ENCODE measurements at places on chromosomes 3 and 15. TPM values are rescaled to one million over a fixed set of nuclear protein-coding genes. Genes with fewer than 3 reads are reported as not detected.

GRCh38 chr15:77985031-77985930 lies 92.2 kb downstream of the TBC1D2B start:
- no peak overlapping the region for H3K4me3 ChIP-seq
- DNase-seq = no peak
- H3K36me3 ChIP-seq = no peaks in the 10 kb centered on the region
- H3K4me1 ChIP-seq = peaks cover 36% of the 10 kb centered on the region

DNA sequence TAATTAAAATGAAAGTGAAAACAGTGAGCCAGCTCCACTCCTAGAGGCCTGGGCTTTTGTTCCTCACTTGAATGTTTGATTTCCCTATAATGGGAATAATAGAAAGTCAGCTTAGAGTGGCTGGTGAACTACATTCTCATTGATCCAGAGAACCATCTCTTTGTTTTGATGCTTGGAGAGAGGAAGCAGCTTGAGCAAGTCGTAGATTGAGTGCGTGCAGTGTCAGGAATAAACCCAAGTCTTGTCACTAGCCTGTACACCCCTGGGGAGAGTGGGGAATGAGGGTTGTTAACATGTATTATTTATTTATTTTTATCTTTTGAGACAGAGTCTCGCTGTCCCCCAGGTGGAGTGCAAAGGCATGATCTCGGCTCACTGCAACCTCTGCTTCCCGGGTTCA lies 885 bp upstream of the LSG1 start:
- H3K4me3 ChIP-seq = no peak overlapping the region
- H3K4me1 ChIP-seq = peaks cover 14% of the 10 kb centered on the region
- peaks cover 7% of the 10 kb centered on the region for H3K36me3 ChIP-seq
- H3K27ac ChIP-seq = peak overlapping the region; percentile 87
- DNase-seq = peak; percentile 42
- peaks cover 4% of the 10 kb centered on the region for H3K27me3 ChIP-seq

DNA sequence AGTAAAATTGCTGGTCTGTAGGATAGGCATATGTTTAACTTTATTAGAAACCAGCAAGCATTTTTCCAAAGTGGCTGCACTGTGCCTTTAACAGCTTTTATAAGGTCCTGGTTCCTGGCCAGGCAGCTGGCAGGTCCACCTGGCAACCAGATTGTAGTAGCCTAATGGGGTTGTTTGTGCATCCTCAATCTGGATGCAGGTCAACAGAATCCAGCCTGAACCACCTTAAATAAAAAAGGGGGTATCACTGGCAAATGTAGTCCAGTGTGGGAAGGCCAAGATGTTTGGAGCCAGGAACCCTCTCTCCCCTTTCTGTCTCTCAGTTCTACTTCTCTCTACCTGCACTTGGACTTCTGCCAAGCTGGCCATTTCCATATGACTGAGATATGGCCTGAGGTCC lies 200.3 kb downstream of the ZNF621 start:
- no peaks in the 10 kb centered on the region for H3K36me3 ChIP-seq
- no peaks in the 10 kb centered on the region for H3K27me3 ChIP-seq
- no peak overlapping the region for H3K4me3 ChIP-seq
- H3K27ac ChIP-seq = no peak overlapping the region

The TTC23 gene
- total RNA-seq = 48.5 TPM

DNA sequence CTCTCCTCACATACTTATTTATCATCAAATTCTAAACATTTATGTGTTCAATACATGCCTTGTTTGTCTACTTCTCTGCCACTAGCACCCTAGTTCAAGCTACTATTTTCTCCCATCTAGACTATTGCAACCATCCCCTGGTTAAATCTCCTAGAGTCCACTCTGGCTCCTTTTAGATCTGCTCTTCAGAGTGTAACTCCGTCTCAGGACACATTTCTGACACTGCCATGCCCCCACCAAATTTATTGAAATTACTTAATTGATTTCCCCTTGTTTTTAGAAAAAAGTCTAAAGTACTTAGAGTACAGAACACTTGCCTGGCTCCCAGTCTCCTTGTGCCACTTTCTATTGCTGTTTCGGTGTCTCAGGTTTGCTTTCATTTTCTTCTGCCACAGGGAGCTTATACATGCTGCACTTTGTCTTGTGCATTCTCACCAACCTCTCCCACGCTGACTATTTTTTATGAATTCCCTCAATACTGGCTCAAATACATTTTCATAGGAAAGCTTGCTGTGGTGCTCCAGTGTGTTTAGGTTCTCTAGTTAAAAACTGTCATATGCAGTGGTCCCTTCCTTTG lies 792.3 kb downstream of the DIPK2A start:
- no peaks in the 10 kb centered on the region for H3K36me3 ChIP-seq
- H3K27me3 ChIP-seq = no peaks in the 10 kb centered on the region
- no peaks in the 10 kb centered on the region for H3K4me1 ChIP-seq

The P3H2 gene
- total RNA-seq = 59.9 TPM

The HTR3C gene
- 0.46 TPM for total RNA-seq

DNA sequence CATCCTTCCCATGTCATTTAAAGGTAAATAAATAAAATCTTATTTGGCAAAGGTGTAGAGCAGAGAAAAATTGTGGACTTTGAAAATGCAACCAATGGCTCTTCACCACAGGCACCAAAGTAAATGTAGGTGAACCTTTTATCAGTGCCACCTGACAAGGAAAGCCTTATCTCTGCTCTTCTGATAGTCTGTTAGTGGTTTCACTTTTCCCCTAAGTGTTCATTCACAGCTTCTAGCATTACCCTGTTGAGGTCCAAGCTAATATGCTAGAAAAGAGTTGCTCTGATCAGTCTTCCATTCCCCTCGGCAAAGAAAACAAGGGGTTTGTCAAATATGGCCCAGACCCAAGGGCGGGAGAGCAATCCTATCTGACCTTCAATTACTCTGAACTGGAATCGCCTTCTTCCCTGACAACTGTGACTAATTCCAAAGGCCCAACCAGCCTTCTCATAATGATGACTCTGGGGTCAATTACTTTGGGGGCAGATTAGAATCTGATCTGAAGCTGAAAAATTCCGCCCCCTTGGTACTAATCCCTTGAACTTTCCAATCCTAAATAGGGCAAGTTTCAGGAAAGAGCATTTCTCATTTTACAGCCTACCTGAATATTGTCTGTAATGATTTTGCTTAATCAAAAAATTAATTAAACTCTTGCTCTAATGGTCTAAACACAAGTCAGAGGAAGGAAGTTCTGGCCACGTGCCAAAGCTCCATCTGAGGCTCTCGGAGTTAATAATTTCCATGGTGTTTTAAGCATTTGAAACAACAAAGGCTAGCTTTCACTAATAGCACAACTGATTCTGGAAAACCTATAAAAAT lies 52.4 kb downstream of the SETMAR start:
- peaks cover 9% of the 10 kb centered on the region for H3K4me1 ChIP-seq
- DNase-seq = peak; percentile 65
- H3K4me3 ChIP-seq = no peak overlapping the region

DNA sequence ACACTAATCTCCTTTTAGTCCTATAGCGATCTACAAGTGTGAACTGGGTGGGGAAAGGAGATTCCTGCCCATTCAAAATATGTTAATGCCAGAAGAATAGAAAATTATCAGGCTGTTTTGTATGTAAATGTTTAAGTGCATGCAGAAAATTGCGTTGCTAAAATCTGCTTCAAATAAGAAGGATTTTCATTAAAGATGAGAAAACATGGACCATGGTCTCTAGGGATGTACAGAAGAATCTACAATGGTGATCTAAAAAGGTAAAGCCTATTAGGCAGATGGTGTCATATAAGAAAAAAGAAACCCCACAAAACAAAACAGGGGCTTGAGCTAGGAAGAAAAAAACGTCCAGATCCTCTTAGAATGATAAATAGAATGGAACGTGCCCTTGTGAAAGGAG lies 287.5 kb upstream of the ROBO1 start:
- H3K36me3 ChIP-seq = no peaks in the 10 kb centered on the region
- H3K27me3 ChIP-seq = no peaks in the 10 kb centered on the region
- DNase-seq = no peak
- H3K27ac ChIP-seq = no peak overlapping the region

The CCR3 gene
- total RNA-seq = 0.88 TPM

The CHST13 gene
- 2.7 TPM for total RNA-seq

The CCDC54 gene
- total RNA-seq = not detected

DNA sequence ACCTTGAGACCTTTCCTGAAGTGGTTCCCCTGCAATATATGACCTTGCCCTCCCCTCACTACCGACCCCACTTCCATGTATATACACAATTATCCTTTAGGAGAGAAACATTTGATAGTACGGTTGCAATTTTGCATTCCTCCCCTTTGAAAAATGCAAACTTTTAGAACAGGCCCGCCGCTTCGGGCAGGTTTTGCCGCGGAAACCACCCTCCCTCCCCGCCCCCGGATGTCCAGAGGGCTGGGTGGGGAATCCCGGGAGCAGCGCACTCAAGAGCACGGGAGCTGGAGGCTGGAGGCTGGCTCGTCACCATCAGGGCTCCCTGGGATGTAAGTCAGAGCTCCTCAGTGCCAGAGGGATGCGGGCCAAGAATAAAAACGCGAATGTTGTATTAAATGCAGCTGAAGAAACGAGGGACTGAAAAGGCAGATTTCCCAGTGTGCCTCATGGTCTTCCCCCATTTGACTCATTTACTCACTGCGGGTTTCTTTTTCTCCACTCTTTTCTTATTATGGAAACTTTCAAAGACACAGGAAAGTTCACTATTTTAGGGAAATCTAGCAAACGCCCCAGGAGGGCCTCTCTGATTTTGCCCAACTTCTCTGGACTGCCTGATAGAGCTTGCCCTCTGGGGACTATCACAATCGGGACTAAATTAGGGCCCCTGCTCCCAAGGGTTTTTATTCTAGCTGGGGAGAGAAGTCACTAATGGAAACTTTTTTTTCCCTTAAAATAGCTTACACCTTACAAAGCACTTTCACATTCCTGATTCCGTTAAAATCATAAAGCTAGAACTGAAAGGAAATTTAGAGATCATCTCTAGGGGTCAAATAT lies 2.9 kb upstream of the USP3 start:
- peak; percentile 91 for DNase-seq
- no peaks in the 10 kb centered on the region for H3K36me3 ChIP-seq
- no peaks in the 10 kb centered on the region for H3K27me3 ChIP-seq

The SNRPN gene
- 192 TPM for total RNA-seq

DNA sequence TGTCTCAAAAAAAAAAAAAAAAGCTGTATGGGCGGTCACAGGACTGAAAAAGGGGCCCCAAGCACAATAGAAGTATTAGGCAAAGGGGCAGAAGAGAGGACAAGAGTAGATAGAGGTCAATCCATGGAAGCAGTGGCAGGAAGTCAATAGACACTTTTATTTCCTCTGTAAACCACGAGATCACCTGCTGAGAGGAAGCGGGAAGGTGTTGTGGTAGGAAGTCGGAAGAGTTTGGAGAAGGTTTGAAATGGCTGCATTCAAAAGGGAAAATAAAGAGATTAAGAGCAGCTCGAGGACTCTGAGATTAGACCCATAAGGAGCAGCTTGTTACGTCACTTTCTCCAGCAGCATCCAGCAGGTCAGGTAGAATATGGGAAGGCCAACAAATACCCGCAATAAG lies 14.2 kb upstream of the ZNF148 start:
- no peaks in the 10 kb centered on the region for H3K4me1 ChIP-seq
- no peaks in the 10 kb centered on the region for H3K27me3 ChIP-seq
- H3K4me3 ChIP-seq = no peak overlapping the region
- no peak overlapping the region for H3K27ac ChIP-seq
- no peaks in the 10 kb centered on the region for H3K36me3 ChIP-seq

- H3K27me3 ChIP-seq = no peaks in the 10 kb centered on the region
- H3K4me1 ChIP-seq = no peaks in the 10 kb centered on the region
- no peak for DNase-seq
- H3K4me3 ChIP-seq = no peak overlapping the region
These were observed 46.2 kb downstream of the ZDHHC3 start for GRCh38 chr3:44929782-44930181.

DNA sequence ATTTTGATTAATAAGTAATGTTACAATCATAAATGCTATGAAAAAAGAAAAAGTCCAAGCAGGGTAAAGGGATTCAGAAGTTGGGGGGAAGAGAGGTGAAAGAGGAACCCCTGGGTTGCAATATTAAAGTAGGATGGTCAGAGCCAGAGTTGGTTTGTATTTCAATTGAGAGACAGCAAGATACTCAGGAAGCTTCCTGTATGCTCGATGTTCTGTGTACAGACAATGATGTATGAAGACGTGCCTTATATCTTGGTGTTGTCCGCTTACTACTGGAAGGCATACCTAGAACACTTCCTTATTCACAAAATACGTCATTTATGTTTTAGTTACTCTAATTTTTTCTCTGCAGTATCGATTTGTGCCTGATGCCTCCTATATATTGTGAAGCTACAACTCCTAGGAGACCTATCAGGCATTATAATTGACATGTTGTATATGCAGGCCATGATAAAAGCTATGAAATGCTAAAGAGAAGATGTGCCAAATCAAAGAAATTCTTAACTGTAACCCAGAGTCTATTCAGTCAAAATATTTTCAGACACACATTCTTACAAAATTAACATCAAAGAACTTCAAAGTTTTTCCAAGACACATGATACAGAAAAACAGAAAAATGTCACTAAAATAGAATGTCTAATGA lies 87.5 kb downstream of the TBL1XR1 start:
- peaks cover 9% of the 10 kb centered on the region for H3K4me1 ChIP-seq
- DNase-seq = no peak
- no peak overlapping the region for H3K27ac ChIP-seq
- no peak overlapping the region for H3K4me3 ChIP-seq

GRCh38 chr15:22786868-22787698 lies 639 bp downstream of the NIPA1 start:
- peak overlapping the region; percentile 76 for H3K4me3 ChIP-seq
- no peaks in the 10 kb centered on the region for H3K27me3 ChIP-seq
- peak; percentile 19 for DNase-seq

The SIDT1 gene
- total RNA-seq = 16.3 TPM
